ENCODE measurements at places on chromosomes 1 and 21.

GRCh38 chr1:190277107-190277506 lies 200.6 kb downstream of the BRINP3 start:
- no peak for DNase-seq

GRCh38 chr1:7109901-7110300 lies 324.6 kb downstream of the CAMTA1 start:
- DNase-seq: no peak

- no peak for DNase-seq
Observed at GRCh38 chr1:3584915-3585314, 26.4 kb downstream of the MEGF6 start.

- DNase-seq: no peak
Observed at GRCh38 chr1:164834641-164835040, 275.7 kb downstream of the PBX1 start.

DNA sequence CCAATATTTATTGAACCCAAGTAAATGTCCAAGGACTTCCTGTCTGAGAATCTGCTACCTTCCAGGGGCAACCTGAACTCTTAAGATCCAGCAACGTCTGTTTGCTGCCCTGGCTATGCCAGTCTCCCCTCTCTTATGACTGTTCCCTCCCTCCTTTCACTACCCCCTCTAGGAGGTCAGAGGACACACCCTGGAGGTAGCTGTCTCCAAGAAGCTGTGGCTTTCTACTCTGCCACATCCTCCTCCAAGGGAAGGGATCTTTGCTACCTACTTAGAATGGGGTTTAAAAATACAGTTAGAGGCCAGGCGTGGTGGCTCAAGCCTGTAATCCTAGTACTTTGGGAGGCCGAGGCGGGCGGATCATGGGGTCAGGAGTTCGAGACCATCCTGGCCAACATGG lies 3.6 kb upstream of the SMPDL3B start:
- no peak for DNase-seq

DNA sequence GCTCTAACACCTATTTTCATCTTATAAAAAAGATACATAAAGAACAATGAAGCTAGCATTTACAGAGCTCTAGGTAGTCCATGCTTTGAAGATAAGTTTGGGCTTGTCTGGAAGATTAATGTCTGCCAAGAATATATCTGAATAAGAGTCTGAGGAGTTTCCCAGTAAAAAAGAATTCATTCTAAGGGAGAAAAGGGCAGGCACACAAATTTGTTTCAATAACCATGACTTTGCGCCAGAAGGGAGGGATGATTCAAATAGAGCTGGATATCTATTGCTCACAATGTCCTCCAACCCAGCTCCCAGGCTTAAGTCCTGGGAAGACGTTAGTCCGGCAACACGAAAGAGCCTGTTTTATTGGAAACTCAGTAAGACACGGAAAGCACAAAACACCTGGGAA lies 9.7 kb upstream of the TTLL7 start:
- DNase-seq: no peak

- no peak for DNase-seq
Observed at GRCh38 chr21:33969581-33969980, 54.0 kb upstream of the ATP5PO start.

All from epithelial cell of proximal tubule (primary cell).